ENCODE measurements at places on chromosomes 11 and 22. TPM values are rescaled to one million over a fixed set of nuclear protein-coding genes. Genes with fewer than 3 reads are reported as not detected.

CREB3L1 gene
- total RNA-seq, result 7.3 TPM

GRM5 gene
- 0.63 TPM for total RNA-seq

HYLS1 gene
- 3.0 TPM for total RNA-seq

OR2AG1 gene
- total RNA-seq, result not detected

- DNase-seq, result no peak
These were observed 1262.7 kb downstream of the BRD1 start for GRCh38 chr22:48564995-48565394.
